ENCODE measurements at places on chromosomes 6 and 20.

DNA sequence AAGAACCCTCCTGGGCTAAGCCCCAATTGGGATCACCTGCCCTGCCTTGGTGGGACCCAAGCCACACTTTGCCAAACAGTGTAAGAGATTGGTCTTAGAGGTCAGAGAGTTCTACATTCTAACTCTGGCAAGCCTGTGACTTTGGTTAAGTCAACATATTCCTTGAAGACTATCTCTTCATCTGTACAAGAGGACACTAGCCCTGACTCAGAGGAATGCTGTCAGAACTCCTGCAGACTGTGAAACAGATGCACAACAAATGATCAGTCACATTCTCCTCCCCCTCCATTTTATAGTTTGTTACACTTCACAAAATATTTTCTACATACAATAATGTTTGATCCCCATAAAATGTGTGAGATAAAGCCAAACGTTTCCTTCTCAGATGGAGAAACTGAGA lies 91.7 kb upstream of the EPB41L1 start:
- peak; percentile 56 for DNase-seq

GRCh38 chr6:17599877-17600526 lies at the start of gene FAM8A1:
TSS of gene FAM8A1 (plus strand) at chr6:17600302. CDS start at chr6:17600410, 108 bp downstream.
- DNase-seq, result peak; percentile 83

GRCh38 chr6:6046716-6047115 lies 40.0 kb upstream of the NRN1 start:
- DNase-seq, result no peak

DNA sequence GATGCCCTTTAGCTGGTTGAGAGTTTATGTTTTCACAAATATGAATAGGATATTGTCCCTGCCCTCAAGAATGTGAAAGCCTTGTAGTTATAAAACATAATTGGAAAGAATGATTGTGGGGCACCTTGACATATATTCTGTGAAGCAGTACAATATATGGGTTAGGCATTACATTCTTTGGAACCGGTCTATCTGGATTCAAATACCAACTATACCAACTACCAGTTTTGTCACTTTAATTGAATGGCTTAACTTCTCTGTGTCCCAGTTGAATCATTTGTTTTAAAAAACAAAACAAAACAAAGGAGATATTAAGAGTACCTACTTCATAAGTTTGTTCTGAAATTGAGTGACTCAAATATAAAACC lies 146.5 kb downstream of the TBC1D32 start:
- no peak for DNase-seq

GRCh38 chr6:2432292-2432691 lies 186.9 kb upstream of the GMDS start:
- DNase-seq, result peak; percentile 93

GRCh38 chr6:9224539-9224938 lies 789.2 kb upstream of the SLC35B3 start:
- DNase-seq, result peak; percentile 37

DNA sequence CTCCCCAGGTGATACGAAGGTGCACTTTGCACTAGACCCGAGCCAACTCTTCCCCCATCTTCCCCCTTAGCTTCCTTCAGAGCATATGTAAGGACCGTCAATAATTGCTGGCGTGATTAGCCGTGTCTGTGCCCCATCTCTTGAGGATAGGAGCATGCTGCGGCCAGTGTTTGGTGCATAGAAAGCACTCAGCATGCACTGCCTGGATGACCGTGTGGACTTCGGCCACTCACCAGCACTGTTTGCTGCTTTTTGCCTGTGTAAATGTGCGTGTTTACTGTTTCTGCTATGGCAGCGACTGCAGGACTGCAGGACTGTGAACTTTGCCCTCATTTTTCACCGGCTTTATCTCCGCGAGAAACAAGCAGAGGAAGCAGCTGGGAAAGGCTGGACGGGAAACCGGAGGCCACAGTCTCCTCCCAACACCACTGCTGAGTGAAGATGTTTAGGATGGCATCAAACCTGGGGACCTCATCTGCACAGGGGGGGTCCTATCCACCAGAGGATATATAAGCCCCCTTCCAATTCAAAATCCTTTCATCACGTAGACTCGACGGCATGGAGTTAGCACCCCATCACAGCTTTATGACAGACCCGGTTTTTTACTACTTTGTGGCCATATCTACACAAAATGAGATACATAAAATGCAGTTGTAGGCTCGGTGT lies 150.6 kb upstream of the AFDN start:
- DNase-seq, result no peak

- no peak for DNase-seq
Observed at GRCh38 chr20:18412221-18412901, 54.5 kb downstream of the DZANK1 start.

- peak; percentile 77 for DNase-seq
Observed at GRCh38 chr6:25312703-25313102, 33.5 kb downstream of the CARMIL1 start.

- no peak for DNase-seq
Observed at GRCh38 chr6:110296241-110297025, 61.7 kb downstream of the METTL24 start.

DNA sequence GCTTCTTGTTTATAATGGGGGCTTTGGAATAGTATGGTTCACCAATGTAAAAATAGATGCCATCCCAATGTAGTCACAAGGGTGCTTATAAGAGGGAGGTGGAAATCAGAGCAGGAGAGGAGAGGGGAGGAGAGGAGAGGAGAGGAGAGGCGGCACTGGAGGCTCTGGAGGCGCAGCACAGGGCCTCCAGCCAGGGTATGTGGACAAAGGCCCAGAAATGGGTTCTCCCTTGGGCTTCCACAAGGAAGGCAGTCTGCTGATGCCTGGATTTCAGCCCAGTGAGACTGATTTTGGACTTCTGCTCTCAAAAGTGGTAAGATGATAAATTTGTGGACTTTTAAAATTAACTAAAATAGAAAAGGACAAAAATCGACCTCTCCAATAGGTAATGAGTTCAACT lies 116.8 kb downstream of the RNASET2 start:
- DNase-seq, result no peak

DNA sequence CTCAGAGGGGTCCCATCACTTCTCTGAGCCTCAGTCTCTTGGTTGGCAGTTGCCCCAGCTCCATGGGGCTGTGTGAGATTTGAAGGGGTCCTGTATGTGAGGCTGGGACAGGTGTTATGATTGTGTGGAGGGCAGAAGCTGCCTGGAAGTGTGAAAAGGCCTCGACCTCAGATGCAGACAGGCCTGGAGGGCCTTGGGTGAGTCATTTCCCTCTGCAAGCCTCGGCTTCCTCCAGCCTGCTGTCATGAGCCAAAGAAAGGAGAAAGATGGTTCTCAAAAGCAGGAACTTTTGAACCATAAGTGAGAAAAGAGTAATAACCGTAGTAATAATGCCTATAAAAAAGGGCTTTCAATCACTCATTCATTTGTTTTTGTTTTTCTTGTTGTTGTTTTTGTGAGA lies 37.5 kb downstream of the SNAI1 start:
- DNase-seq, result no peak

DNA sequence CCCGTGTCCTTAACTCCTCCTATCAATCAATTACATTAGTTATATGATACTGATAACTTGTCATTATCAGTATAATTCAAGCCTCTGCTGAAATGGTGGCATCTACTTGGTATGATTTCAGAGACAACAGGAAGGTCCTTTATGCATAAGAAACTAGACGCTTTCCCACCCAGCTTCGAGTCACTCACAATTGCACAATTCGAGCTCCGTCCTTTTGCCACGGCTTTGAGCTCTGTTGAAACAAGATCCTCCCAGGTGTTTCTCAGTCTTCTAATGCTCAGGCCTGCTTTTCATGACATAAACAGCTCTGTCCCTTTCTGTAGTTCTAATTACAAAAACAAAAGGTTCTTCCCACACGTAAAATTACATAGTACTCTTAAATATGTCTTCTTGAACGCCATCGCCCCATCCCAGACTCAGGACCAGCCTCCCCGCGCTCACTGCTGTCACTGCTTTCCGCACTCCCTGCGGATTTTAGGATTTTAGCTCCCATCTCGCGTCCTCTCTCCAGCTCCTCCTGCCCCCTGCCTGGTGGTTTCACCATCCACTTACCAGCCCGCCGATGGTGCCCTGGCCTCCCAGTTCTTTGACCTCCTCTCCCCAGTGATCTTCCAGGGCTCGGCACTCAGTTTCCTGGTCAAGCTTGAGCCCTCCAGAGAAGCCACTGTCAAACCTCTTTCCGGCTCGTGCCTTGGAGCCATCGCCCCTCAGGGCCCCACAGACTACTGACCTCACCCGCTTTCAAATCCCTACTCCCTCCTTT lies 23.2 kb upstream of the PNPLA1 start:
- DNase-seq, result no peak

DNA sequence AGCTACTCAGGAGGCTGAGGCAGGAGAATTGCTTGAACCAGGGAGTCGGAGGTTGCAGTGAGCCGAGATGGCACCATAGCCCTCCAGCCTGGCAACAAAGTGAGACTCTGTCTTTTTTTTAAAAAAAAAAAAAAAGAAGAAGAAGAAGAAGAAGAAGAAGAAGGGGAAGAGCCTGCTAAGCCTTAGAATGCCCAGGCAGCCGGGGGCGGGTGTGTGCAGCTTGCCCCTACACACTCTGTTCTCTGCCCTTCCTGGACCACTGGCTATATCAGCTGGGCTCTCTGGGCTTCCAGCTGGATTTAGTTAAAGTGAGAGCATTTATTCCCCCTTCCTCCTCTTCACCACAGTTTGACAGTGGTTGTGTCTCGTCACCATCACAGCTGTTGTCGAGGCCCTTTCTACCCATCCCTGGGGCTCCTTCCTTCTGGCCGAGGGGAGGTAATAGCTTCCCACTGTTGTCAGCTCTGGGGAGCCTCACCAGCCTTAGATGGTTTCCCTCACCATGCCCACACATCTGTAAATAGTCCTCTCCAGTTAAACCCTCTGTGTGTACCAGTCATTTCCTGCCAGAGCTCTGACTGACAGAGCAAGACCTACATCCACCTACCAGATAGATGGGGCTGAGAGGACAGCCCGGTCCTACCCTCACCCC lies 77.6 kb downstream of the TRERF1 start:
- no peak for DNase-seq

- DNase-seq, result no peak
Observed at GRCh38 chr6:158536891-158537798, 22.7 kb upstream of the TMEM181 start.

DNA sequence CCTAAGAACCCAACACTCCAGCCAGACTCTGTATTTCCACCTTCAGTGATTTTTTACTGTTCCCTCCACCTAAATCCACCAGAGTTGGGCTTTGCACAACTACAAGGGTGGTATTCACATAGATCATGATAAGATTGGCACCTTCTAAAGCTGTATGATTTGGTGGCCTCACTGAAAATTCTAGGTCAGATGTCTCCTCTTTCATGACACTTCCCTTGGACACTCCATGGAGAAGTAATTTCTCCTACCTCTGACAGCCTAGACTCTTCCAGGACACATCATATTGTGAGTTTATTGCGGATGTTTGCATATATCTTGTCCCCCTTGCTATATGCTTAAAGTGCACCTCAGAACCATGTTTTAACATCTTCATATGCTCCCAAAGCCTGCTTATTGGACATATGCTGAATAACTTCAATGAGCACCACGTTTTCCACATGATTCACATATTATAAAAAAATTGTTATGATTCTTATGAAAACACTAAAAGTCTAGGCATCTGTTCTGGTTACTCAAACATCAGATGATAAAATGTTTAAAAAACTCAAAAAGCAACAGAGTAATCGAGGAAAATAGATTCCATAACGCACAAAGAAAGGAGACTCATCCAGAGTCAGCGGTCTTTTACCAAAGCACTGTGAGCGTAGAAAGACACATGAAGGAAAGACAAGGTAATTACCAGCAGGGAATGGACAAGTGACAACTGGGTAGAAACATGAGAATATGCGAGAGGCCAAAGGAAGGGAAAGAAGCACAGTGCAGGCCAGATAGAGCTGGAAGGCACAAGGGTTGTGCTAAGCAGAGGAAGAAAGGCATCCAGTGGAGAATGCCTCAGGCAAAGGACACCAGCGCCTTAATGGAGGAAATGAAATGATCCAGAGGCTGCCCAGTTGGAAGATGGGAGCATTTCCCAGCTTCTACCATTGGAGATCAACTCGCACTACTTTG lies 46.5 kb downstream of the KIF16B start:
- DNase-seq, result no peak

GRCh38 chr6:112682071-112682470 lies 334.9 kb downstream of the RFPL4B start:
- DNase-seq, result no peak

DNA sequence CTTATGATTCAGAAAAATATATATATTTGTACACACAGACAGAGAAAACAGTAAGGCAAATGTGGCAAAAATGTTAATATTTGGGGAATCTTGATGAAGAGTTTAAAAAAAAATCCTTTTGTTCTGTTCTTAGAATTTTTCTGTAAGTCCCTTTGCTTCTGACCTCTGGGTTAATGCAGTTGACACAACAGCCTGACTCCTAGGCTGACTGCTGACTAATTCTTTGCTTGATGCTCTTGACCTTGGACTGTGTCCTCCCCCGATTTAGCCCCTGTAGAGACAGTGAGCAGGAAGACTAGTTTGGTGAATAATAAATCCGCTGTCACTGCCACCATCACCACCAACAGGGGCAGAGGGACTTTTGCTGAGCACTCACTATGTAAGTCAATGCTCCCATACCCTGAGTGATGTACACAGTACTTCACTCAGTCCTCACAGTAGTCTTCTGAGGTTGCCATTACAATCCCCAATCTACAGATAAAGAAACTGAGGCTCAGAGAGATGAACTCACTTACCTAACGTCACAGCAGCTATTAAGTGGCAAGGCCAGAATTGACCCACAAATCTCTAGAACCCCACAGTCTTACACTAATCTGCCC lies 71.7 kb downstream of the SNX5 start:
- no peak for DNase-seq

DNA sequence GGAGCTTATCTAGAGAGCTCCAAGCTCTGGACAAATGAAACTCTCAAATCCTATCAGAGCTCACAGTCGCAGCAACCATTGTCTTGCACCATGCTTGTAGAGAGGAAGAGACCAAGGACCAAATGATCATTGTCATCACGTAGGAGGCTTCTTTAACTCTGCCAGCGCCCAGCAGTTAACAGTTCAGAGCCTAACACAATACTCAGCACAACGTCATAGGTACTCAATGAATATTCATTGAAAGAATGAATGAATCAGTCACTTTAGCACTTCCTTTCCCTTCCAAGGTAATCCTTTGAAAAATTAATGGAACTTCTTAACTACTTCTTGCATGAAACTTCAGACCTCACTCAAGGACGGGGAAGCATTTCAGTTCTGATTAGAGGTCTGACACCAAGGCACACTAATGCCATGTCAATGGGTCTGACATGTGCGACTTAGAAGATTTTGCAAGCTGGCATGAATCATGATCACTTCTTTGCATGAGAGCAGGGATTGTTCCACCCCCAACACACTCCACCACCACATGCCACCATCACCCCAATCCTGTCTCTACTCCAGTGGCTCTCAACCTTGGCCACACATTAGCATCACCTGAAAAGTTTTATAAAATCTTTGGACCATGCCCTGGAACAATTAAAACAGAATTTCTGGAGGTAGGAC lies 45.1 kb downstream of the KHDC1L start:
- DNase-seq, result peak; percentile 29

DNA sequence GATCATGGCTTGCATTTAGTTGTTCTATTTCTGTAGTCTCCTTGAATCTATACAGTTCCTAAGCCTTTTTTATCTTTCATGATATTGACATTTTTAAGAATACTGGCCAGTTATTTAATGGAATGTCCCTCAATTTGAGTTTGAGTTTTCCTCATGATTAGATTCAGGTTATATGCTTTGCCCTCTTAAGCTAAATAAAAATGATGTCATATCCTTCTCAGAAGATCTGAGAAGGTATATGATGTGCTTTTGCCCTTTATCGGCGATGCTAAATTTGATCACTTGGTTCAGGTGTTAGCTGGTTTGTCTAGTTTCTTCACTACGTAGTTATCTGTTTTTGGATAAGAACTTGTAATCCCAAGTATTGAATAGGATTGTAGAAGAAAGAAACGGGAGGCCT lies 509.8 kb upstream of the SOX4 start:
- no peak for DNase-seq

All from AG10803 (cell line).